CD4-positive, alpha-beta T cell treated with Interleukin-15 for 1 hour (primary cell): ENCODE measurements at places on chromosomes 16 and 17.

DNA sequence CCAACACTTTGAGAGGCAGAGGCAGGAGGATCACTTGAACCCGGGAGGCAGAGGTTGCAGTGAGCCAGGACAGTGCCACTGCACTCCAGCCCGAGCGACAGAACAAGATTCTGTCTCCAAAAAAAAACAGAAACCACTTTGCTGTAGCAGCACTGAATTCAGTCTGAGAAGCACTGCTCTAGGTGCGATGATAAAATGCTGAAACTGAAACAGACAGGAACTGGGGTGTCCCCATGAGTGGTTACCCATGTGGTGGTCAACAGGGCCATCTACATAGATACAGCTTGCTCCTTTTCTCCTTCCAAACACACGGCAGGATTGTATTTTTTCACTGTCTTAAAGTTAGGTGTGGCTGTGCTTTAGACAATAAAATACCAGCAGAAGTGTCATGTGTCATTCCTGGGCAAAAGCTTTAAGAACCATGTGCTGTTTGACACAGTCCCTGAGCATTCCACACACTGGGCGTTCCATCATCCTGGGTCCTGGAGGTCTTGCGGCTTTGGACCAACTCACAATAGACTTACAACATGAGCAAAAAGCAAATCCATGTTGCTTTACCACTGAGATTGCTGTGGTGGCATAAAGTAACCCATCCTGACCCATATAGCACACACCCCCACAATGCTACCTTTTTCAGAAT lies 11.5 kb downstream of the GAS7 start:
- no peak for DNase-seq

- DNase-seq: no peak
Measured at GRCh38 chr17:17422217-17422610, 54.6 kb upstream of the MED9 start.

GRCh38 chr16:27951489-27952120 lies 111.9 kb downstream of the GSG1L start:
- no peak for DNase-seq

- no peak for DNase-seq
Measured at GRCh38 chr16:47323241-47323640, 137.6 kb downstream of the ITFG1 start.

GRCh38 chr16:52283584-52284375 lies 263.2 kb downstream of the TOX3 start:
- DNase-seq: no peak

- DNase-seq: no peak
Measured at GRCh38 chr16:23296994-23297393, 5.1 kb upstream of the SCNN1B start.

DNA sequence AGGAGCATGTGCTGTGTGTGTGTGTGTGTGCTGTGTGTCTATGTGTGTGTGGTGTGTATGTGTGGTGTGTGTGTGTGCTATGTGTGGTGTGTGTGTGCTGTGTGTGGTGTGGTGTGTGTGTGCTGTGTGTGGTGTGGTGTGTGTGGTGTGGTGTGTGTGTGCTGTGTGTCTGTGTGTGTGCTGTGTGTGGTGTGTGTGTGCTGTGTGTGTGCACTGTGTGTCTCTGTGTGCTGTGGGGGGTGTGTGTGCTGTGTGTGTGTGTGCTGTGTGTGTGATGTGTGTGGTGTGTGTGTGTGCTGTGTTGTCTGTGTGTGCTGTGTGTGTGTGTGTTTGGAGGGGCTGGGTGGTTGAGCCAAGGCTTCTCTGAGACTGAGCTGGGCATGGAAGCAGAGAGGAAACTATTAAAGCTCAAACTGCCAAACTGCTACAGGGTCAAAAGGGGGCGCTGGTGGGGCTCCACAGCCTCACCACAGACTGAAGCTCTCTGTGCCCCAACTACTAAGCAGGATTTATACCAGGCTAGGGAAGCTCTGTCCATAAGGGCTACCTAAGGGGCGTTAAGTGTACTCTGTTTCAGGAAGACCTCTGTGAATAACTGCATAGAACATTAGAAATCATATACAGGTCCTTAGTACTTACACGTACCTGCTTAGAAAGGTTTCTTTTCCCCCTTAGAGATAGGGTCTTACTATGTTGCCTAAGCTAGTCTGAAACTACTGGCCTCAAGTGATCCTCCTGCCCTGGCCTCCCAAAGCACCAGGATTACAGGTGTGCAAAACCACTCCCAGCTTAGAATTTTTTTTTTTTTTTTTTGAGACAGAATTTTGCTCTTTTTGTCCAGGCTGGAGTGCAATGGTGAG lies 27.8 kb upstream of the GHDC start:
- DNase-seq: peak; percentile 62

- no peak for DNase-seq
Measured at GRCh38 chr16:29231244-29231643, 175.3 kb downstream of the NPIPB11 start.

DNA sequence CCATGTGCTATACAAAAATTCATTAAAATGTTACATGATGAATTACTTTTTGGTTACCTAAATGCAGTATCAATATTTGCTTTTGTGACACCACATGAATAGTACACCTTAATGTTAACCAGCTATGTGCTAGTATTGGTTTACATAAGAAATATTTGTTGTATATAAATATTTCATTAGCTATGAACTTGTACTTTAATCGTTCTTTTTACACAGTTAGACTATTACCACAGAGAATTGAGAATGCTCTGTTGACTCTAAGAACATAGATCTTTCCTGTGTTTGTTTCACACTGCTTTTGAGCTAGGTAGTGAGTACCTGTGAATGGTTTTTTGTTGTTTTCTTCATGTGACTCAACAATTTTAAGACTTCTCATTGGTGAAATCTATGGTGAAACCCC lies 93.4 kb downstream of the KANSL1 start:
- no peak for DNase-seq

DNA sequence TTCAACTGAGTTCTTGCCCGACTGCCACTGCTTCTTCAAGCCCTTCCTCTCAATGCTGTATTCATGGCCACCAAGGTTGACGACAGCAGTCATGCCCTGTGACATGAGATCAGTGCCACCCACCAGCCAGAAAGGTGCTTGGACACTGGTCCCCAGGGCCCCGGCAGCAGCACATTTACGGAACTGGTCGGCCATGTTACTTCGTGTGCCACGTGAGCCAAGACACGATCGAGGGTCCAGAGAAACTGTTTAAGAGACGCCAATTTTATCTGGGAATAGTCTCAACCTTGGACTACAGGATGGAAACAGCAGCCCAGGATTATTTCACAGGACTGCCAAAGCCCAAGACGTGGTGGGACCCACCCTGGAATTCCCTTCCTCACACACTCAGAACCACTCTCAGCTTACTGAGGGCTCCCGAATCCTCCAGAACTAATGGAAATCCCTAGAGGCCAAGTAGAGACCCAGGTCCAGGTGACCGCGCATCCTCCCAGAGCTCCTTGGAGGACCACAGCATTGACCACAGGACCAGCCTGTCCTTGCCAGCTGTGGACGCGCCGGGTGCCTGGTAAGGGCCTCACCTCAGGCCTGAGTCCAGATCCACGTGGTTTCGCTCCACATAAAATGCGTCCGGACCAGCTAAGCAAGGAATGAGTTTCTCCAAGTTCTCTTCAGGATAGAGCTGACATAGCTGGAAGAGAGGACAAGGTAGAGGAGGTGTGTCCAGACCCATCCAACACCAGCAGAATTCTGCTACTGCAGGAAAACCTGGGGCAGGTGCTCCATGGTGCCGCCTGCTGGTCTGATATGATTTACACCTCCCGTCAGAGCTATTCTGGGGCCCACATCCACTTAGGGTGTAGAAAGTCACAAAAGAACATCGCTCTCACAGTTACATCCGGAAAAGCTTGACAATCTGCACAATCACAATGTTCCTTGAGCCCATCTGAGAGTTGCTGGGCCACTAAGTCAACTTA lies 28.2 kb downstream of the MAP1LC3B start:
- DNase-seq: no peak
